ENCODE measurements at places on chromosomes 7 and 10. TPM values are rescaled to one million over a fixed set of nuclear protein-coding genes. Genes with fewer than 3 reads are reported as not detected.

DNA sequence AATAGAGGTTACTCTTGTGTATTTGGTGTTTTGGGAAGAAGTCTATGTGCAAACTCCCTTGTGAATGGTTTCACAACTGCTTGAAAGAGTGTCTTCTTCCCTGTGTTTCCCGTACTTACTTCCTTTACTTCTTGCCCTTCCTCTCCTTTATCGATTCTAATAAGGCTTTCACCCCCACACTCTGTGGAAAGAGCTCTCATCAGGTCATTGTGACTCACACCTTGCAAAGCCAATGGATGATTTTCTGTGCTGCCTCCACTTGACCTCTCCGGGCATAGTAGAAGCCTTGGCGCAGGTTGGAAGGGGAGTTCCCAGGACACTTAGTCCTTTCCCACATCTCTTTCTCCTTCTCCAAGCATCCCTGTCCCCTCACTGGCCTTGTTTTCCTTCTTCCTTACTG lies 6.2 kb upstream of the TSPAN15 start:
- peak overlapping the region; percentile 58 for H3K27ac ChIP-seq
- DNase-seq = no peak
- no peak overlapping the region for H3K4me3 ChIP-seq

DNA sequence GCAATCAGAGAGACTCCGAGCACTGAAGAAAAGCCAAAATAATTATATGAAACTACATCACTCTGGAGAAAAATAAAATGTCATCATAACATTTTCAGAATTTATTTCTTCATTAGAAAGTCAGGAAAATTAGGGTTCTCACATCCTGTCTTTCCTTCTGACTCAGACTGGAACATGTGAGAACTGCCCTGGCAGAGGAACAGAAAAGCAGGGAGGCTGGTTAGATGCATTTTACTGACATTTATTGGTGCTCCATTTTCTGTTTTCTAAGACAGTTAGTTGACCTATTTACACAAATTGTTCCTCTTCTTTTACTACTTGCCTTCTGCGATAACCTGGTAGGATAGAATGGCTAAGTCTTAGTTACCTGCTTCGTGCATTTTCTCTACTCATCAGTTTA lies 58.6 kb upstream of the ANK3 start:
- no peak overlapping the region for H3K27ac ChIP-seq
- DNase-seq = no peak
- peaks cover 4% of the 10 kb centered on the region for H3K36me3 ChIP-seq
- peaks cover 42% of the 10 kb centered on the region for H3K4me1 ChIP-seq
- no peaks in the 10 kb centered on the region for H3K27me3 ChIP-seq

DNA sequence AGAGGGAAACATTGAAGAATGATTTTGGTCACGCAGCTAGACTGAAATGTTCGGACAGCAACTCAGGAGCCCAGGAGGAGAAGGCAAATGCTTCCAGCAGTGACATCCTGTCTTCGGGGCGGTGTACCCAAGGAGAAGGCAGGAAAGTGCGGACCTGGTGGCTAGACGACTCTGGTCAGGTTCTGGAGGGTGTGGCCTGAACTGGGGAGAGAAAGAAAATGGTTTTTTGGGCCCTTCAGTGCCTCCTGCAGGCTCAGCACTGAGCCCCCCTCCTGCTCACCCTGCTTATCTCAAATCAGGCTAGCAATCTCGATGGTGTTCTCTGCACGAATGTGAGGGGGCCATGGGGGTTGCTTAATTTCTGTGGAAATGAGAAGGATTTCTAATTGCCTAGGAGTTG lies 26.7 kb upstream of the TARP start:
- H3K36me3 ChIP-seq = no peaks in the 10 kb centered on the region
- no peak for DNase-seq

PPP1R17 gene
- not detected for total RNA-seq

FGFBP3 gene
- 1.9 TPM for total RNA-seq

DNA sequence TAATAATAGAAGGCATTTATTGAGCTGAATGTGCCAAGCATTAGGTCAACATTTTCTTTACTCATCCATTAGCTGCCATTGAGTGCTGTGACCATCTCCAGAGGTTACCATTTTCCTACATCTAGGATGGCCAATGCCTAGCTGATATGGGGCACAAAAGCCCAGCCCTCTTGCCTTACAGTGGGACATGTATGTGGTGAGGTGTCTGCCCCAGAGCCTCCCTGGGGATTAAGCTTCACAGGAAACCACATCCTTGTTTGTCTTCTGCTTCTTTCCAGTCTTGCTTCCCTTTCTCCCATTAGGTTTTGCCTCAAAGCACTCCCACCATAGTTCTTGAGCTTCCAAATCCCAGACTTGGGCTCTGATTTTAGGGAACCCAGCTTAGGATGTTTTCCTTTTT lies 258.7 kb downstream of the SORCS3 start:
- no peaks in the 10 kb centered on the region for H3K36me3 ChIP-seq
- no peaks in the 10 kb centered on the region for H3K4me1 ChIP-seq
- H3K27me3 ChIP-seq = no peaks in the 10 kb centered on the region
- no peak overlapping the region for H3K4me3 ChIP-seq
- no peak for DNase-seq

- no peaks in the 10 kb centered on the region for H3K36me3 ChIP-seq
- DNase-seq = no peak
- no peak overlapping the region for H3K27ac ChIP-seq
- no peaks in the 10 kb centered on the region for H3K4me1 ChIP-seq
- no peaks in the 10 kb centered on the region for H3K27me3 ChIP-seq
Observed at GRCh38 chr7:112089551-112089950, 116.6 kb downstream of the DOCK4 start.

DNA sequence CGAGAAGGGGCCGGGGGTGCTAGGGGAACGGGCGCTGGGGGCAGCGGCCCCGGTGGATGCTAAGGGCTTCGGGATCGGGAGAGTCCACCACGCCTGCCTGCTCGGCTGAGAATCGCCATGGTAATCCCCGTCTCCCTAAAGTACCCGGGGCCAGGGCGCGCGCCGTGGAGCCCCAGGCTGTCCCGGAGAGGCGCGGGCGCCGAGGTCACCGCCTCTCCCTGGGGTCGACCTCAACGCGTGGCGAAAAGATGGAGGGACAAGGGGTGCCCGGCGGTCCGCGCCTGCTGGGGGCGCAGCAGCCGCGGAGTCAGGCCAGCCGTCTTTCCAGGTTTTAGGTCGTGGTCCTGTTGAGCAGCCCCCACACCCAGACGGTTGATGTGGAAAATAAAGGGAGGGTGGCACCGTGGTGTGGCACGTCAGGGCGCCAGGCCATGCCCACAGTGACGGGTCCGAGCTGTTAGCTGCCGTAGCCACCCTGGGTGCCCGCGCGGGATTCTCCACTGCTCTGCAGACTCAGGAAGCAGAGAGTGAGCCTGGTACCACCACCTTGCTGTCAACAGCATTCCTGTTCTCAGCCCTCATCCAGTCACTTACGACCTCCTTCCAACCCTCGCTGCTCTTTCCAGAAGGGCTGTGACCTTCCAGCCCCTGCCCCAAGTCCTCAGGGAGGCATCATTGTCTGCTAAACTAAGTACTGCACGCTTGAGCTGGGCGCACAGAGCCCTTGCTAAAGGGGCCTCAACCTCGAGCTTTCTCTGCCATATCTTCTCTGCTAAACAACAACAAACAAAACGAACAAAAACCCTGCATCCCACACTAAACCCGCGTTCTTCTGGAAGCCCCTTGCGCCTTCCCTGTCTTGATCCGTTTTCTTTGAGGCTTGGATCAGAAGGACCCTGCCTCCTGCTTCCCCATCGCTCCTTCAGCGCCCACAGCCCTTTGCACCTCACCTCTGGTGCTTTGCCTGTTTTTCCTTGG lies 666 bp downstream of the SMKR1 start:
- H3K36me3 ChIP-seq = peaks cover 10% of the 10 kb centered on the region
- H3K4me1 ChIP-seq = no peaks in the 10 kb centered on the region
- no peak for DNase-seq
- H3K4me3 ChIP-seq = peak overlapping the region; percentile 54
- H3K27me3 ChIP-seq = peaks cover 14% of the 10 kb centered on the region
- no peak overlapping the region for H3K27ac ChIP-seq

SMARCD3 gene
- total RNA-seq = 4.1 TPM

RPEL1 gene
- 0.57 TPM for total RNA-seq

JAKMIP3 gene
- 0.05 TPM for total RNA-seq

DNA sequence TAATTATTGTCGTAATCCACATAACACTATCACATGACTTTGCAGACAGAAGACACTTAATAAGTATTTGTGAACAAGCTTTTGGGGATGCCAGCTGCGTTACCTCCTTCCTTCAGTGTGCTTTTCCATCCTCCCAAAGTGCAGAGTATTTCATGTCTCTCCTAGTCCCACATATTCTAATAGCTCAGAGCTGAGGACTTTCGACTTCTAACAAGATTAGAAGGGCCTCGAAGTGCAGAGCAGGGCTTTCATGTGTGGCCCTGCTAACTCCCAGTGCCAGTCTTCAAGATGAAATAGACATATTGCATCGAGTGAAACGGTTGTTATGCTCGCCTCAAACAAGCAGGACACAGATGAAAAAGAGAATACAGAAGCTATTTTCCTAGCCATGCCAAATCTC lies 125.7 kb upstream of the RNF32 start:
- H3K27ac ChIP-seq = no peak overlapping the region
- peaks cover 76% of the 10 kb centered on the region for H3K27me3 ChIP-seq
- H3K4me3 ChIP-seq = no peak overlapping the region
- H3K4me1 ChIP-seq = peaks cover 11% of the 10 kb centered on the region

GRCh38 chr7:391961-392524 lies 102.1 kb downstream of the FOXL3 start:
- no peak overlapping the region for H3K4me3 ChIP-seq
- no peak for DNase-seq
- H3K36me3 ChIP-seq = peaks cover 3% of the 10 kb centered on the region
- peaks cover 41% of the 10 kb centered on the region for H3K27me3 ChIP-seq
- H3K27ac ChIP-seq = no peak overlapping the region

All from Calu3 (cell line).